ENCODE measurements at places on chromosomes 5 and 9.

DNA sequence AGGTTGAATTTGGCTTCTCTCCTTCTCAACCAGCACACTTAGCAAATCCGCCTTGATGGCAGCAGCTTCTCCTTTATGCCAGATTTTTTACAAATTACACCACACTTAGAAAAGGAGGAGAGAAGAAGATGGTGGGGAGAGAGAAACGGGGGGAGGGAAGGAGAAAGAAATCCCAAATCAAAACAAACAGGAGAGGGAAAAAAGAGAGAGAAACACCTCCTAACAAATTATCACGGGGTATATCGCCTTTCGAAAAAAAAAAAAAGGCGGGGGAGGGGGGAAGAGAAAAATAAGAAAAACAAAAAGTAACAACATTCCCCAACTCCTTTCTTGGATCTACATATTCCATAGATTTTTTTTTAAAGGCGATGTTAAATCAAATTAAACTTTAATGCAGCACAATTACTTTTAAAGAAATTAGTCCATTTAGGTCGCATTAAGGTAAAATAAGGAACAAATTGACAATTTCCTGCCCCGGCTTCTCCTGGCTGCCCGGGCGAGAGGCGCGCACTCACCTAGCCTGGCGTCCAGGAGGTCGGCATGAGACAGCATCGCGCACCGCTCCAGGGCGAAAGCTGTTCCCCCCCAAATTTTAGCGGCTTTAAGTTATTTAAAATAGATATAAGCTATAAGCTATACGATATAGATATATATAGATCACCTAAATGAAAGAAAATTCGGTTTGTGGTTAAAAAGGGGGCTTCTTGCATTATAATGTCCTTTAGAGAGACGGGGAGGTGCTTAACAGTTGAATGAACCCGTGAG, at the start of gene OTP:
OTP (minus strand) TSS at position 716 of the 765 bp plus-strand sequence; CDS start at position 552, 164 bp downstream.
- DNase-seq, result no peak

GRCh38 chr5:116378777-116379121, 195.9 kb downstream of the SEMA6A start:
- DNase-seq, result no peak

DNA sequence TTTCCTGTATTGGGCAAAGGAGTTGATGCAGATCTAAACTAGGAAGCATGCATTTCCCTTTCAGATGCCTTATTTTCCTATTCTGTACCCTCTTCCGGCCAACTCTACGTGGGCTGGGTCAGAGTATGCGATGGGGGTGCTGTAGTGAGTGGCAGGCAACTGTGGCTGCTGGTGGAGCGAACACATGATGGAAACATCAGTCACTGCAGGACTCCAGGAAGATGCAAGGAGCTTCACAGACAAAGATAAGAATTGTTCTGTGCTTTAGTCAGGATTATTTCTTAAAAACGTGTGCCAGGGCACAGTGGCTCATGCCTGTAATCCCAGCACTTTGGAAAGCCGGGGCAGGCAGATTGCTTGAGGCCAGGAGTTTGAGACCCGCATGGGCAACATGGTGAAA, 75.1 kb downstream of the PSAT1 start:
- DNase-seq, result no peak

DNA sequence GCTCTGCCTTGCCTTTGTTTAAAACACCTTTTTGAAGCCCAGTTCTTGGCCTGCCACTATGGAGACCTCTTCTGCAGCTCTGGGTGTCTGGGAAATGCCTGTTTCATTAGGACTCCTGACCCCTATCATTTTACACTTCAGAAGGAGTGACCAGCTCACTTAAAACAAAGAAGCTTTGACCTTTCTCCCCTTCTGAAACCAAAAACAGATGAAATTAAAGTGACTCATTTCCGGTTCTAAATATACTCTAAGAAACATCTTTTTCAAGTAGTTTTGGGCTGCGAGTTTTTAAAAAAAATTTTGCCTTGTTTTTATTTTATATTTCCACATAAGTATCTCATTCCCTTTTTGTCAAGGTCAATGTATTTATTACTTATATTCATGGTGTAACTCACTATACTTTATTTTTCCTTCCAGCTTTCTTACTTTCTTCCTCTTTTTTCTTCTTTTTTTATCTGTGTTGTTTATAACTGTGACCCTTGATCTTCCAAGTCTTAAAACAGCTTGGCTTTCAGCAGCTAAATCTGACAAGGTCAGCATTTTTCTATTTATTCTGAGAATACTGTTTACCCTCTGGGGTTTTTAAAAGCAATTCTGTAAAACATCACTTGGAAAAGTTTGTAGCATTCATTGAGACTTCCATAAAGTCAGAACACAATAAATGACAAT, 672.9 kb downstream of the NR2F1-AS1 start:
- DNase-seq, result no peak

GRCh38 chr5:38121420-38121819, 136.9 kb upstream of the EGFLAM start:
- DNase-seq, result no peak

GRCh38 chr5:83387041-83387440, 84.5 kb upstream of the VCAN start:
- no peak for DNase-seq

- no peak for DNase-seq
These were observed 74.3 kb downstream of the MUSK start for GRCh38 chr9:110742741-110743371.

GRCh38 chr9:121927636-121928035, 165.5 kb downstream of the TTLL11 start:
- DNase-seq, result no peak

- DNase-seq, result no peak
These were observed 33.5 kb downstream of the INSYN2B start for GRCh38 chr5:169946743-169947295.

- DNase-seq, result no peak
These were observed 103.9 kb downstream of the INSYN2B start for GRCh38 chr5:169876386-169876785.

- DNase-seq, result no peak
These were observed 24.4 kb downstream of the SLC25A25 start for GRCh38 chr9:128092199-128092977.

DNA sequence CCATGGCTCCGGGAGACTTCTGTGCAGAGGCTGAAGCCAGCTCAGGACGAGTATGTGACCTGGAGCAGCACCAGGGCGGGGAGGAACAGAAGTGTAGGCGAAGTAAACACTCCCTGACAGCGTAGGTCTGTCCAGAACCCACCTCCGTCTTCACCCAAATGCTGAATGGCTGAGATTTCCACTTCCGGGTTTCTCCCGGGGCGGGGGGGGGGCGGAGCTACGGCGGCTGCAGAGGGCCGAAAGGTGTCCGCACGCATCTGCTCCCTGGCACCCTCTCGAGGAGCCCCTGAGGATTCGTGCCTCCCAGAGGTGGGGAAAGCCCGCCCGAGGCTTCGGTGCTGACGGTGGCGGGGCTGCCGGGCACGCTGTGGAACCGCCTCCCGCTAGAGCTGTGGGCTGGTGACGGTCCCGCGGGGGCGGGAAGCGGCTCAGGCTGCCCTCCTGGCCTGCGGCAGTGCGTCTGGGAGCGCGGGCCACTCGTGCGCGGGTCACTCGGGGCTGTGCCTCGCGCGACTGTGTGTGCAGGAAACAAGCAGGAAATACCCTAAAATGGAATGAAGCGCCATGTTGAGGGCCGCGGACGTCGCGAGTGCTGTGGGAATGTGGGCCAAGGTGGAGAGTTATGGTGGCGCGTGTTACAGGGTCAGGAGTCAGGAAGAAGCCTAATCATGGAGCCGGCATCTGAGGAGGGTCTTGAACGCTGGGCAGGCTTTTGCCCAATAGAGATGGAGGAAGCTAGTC, 1425.4 kb downstream of the FOXD4L5 start:
- DNase-seq, result no peak

DNA sequence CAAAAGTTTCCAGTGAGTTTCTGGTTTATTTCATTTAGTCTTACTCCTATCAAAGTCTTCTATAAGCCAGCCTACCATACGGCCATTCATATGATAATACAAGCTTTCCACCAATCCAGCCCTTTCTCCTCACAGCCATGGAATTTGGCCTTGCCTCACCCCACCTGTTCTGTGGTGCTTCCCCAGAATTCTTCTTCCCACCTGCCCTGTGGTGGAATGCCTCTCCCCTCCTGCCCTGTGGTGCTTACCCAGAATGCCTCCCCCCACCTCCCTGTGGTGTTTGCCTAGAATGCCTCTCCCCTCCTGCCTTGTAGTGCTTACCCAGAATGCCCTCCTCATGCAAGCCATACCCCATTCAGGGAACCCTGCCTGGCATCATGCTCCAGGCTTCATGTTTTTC, 90.3 kb upstream of the APC start:
- DNase-seq, result no peak

DNA sequence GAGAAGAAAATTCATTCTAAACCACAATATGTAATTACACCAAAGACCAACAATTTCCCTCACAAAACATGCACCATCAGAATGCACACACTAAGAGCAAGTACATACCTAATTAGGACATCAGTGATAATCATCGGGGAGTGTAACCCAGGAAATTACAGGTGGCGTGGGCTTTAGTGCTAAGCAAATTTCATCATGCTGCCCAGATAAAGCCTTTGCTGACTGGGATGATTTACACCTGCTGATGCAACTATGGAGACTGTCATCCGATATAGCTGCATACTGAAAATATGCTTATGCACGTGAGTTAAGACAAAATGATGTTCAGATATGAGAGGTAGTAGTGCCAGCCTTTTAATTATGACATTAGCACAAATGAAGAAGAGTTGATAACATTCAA, 123.2 kb downstream of the DCP2 start:
- DNase-seq, result no peak

- DNase-seq, result no peak
These were observed 5.1 kb downstream of the ITGA2 start for GRCh38 chr5:52994266-52994665.

DNA sequence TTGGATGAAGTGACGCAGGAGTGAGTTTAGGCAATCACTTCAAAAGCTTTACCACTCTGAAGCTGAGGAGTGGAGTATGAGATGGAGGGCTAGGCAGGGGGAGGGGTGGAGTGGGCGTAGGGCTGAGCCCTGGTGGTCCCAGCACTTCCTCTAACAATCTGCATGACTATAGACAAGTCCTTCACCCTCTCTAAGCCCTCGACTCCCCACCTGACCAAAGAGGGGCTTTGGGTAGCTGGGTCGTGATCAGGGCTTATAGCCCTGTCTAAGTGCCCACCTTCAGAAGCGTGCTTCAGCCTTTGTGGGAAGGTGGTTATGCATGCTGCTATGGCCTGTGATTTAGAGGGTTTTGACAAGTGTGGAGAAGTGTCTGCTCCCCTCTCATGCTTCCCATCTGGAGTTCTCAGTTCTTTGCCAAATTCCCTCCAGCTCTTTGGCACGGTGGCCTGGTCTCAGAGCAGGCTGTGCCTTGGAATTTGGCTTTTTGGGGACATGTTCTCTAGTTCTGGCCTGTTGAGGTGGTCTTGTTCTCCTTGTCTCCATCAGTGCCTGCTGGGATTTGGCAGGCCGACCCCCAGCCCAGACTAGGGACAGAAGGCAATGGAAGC, 53.0 kb downstream of the ACTBL2 start:
- DNase-seq, result no peak

Measured in T-helper 9 cell (primary cell).